Osteoblast (primary cell): ENCODE measurements at places on chromosomes 7 and 10. TPM values are rescaled to one million over a fixed set of nuclear protein-coding genes. Genes with fewer than 3 reads are reported as not detected.
A peak's percentile ranks its signal among the peaks of the same experiment; 100 is the strongest.

DNA sequence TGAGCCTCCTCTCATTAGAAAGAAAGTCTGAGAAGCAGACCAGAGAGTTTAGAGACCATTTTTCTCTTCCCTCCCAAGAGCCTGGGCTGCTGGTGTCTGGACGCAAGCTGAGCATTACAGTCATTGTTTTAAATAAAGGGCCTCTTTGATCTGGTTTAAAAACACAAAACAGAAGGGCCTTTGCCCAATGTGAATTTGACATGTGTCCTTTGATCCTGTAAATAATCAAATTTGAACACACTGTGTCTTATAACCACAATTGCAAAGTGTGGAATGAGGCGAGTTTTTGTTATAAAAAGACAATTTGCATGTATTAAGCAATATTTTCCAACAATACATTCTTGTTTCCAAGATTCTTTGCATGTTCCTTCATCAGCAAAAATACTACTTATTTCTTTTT, 158.5 kb downstream of the C7orf25 start:
- DNase-seq = no peak

DNA sequence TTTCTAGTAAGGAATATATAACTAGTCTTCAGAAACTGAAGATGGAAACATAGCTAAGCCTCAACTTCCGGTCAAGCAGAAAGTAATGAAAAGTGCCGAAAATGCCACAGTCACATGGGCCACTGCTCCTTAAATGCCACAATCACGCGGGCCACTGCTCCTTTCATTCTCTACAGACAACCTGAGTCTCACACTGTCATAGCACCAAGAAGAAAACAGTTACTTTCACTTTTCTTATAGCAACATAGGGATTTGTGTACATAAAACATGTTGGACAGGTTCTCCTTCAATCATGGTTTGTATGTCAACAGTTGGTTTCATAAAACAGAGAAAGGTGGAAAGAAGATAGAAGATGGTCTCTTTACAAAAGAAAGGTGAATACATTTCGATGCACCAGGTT, 48.6 kb upstream of the NOBOX start:
- no peak for DNase-seq

DNA sequence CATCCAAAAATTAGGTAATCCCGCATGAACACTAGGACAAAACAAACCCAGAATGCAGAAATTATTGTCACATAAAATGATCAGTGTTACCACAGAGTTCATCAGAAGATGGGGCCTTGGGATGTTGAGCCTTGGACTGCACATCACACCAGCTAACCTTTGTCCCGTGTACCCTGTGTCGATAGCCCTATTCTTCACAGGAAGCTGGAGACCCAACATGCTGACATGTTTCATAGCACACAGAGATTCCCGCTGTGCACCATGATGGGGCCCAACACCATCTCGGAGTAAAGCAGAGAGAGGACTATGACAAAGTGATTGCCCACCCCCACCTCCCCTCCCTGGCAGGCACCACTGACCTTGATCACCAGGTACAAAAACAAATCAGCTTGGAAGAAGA, 4.5 kb downstream of the PTPRN2 start:
- peak; percentile 1 for DNase-seq

Gene ICA1
- total RNA-seq = 1.2 and 2.2 TPM in 2 replicates

GRCh38 chr10:78066012-78066411, 32.3 kb downstream of the RPS24 start:
- DNase-seq = no peak
